ENCODE measurements at places on chromosomes 6 and 20. TPM values are rescaled to one million over a fixed set of nuclear protein-coding genes. Genes with fewer than 3 reads are reported as not detected.

DNA sequence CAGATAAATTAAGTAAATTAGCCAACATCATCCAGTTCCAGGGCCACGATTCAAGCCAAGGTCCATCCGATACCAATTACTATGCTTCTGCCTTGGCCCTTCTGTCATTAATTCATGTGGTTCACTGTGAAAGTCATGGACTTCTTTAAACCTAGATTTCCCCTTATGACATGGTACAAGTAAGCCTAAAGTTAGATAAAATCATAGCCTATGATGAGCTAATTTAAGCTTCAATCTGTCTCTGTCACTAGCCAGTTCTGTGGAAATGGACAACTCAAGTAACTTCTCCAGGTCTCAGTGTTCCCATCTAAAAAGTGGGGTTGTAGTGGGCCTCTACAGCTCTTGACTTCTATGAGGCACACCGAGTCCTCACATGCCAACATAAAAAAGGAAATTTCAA lies 225.5 kb upstream of the MARCKS start:
- no peak for DNase-seq

DNA sequence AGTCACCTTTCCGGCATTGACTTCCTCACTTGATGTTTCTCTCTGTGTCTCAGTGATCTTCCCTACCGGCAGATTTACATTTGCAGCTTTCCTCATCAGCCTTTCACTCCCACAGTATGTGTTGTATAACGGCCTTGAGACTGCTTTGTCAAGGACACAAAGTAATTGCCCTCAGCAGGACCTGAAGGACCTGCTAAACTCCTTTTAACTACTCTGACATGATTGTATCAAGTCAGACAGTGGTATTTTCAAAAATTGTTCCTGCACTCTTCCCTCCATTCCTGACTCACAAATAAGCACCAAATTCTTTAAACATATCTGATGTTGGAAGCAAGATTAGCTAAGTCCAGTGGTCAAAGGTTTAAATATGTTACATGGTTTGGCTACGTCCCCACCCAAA lies 62.4 kb downstream of the PDE10A start:
- no peak for DNase-seq

GRCh38 chr20:44658810-44659209 lies 7.3 kb upstream of the ADA start:
- no peak for DNase-seq

GRCh38 chr6:6715465-6715864 lies 126.9 kb downstream of the LY86 start:
- DNase-seq, result no peak

GRCh38 chr6:291697-292505 lies at the start of gene DUSP22:
DUSP22 (plus strand) TSS chr6:292487; CDS start chr6:292540, 53 bp downstream.
- peak; percentile 84 for DNase-seq

DNA sequence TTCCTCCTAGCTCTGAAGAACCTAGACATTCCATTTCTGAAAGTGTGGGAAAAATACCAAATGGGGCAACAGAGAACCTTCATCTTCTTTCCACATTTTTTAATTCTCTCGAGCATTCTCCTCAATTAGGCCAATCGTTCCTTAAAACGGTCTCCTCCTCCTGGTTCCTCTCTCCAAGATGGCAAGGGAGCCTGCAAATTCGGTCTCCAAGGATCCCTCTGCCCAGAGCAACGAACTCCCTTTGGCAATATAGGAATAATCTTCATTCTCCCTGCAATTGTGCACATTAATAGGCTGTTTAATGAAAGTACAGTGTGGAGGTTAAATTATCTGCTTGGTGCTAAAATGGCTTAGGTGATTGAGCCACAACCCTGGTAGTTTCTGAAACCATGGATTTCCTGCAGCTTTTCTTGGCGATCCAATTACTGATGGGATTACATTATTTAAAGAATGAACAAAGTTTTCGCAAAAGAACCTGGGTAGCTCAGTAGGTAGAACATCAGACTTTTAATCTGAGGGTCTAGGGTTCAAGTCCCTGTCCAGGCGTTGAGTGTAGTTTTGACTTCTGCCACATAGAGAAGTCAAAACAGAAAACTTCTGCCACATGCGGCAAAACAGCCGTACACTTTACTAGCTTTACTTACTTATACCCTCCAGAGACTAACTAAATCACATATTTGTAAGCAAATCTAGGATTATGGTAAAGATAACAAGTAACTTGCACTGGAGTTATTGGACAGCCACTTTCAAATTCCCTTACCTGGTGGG lies 102.9 kb upstream of the ZNF184 start:
- no peak for DNase-seq

DNA sequence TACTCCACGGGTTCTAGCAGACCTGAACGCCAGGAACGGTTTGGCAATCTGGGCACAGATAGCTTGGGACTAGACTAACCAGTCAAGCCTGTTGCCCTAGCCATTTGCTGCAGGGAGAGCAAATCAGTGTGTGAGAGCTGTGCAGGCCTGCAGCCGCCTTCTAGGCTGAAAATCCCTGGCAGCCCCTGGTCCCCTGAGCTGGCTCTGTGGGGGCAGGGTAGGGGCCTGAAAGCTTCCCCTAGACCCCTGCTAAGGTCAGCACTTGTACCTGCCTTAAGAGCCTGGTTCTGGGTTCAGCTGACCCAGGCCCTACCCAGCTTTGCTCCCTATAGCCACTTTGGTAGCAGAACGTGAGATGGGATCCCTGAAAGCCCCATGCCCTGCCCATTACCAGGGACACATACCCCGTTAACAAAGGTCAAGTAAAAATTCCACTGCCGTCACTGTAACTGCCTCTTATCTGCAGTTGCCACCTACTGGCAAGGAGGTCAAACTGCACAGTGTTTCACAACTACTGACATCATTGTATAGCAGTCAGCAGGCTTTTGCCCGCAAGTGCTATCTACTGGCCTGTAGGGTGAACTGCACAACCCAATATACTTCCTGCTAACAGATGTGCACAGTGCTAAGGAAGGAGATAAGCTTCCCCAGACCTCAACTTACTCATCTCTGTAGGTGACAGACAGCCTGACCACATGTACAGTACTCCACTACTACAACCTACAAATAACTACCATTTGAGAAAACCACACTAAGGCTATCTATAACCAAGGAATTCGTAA lies 95.1 kb upstream of the OLIG3 start:
- DNase-seq, result no peak

DNA sequence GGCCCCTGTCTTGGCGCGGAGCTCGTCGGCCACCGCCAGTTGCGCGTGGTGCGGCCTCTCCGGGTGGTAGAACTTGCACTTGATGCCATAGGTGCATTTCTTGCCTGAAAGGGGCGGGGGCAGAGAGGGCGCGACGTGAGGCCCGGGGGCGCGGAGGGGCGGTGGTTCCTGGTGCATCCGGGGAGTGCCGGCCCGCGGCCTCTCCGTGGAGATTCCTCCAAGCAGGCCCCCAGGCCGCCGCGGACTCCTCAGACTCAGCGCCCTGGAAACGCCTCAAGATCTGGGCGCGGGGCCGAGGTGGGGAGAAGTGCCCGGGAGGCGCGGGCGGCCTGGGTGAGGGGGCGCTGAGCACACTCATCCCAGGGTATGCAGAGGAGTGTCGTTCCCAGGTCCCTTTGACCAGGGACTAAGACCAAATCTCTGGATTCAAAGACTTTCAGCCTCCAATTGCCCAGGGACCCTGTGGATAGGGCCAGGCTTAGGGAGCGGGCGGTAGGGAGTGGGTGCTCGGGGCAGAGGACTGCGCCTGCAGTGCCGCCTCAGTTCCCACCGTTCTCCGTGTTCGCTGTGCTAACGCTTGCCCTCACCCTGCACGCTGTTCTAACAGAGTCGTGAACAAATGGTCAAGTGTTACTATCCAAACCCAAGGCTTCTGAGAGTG lies 33.3 kb downstream of the ZC3H12D start:
- peak; percentile 89 for DNase-seq

DNA sequence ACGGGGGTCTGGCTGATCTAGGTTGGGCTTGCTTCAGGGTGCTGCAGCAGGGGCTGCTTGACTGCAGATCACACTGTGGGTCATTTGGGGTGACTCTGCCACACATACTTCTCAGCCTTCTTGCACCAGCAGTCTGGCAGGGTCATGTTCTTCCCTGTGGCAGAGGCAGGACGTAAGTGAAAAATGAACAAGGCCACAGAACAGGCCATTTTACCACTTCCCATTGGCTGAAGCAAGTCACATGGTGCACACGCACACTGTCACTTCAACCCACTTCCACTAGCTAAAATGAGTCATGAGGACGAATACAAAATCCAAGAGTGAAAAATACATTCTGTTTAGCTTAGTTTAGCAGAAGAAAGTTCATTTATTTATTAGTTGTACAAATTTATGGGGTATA lies 168.6 kb upstream of the GGTLC1 start:
- DNase-seq, result no peak

Gene CNBD2
- total RNA-seq, result 8.3 TPM

Gene PACRG
- total RNA-seq, result 3.9 TPM

Measured in lower leg skin (tissue), 4 donors.